ENCODE measurements at places on chromosomes 3 and 15. TPM values are rescaled to one million over a fixed set of nuclear protein-coding genes. Genes with fewer than 3 reads are reported as not detected.
A peak's percentile ranks its signal among the peaks of the same experiment; 100 is the strongest.

The DNAH12 gene
- total RNA-seq, result 11.2 TPM

DNA sequence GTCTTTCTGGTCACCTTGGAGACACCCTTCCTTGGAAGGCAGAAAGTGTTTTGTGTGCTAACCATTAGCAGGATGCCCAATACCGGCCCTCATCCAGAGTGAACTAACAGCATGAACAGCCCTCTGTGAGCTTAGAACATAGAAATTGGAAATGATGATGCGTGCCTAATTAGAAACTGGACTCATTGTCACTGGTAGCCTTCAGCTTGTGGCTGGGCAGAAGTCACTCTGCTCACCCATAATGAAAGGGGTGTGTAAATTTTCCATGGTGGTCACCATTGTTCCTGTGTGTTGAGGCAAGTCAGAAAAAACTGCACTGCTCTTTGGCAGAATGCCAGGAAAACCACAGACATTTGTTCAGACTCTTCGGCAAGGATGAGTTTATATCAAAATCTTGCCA, 74.7 kb upstream of the CNTN4 start:
- no peaks in the 10 kb centered on the region for H3K27me3 ChIP-seq
- no peaks in the 10 kb centered on the region for H3K4me1 ChIP-seq
- H3K36me3 ChIP-seq, result no peaks in the 10 kb centered on the region
- DNase-seq, result no peak
- H3K4me3 ChIP-seq, result no peak overlapping the region

DNA sequence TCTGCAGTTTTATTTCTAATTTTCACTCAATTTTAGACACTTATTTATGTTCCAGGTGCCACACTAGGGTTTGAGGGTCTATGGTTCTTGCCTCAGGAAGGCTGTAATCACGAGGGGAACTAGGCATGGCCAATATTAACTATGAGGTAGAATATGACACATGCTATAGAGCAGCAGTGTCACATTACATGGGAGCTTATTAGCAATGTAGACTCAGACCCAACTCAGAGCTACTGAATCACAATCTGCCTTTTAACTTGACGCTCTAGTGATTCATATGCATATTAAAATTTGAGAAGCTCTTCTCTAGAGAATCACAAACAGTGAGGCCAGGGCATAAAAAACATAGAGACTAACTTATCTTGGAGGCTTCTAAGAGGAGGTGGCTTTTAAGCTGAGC, 32.8 kb upstream of the MRPL3 start:
- H3K4me3 ChIP-seq, result no peak overlapping the region
- H3K4me1 ChIP-seq, result no peaks in the 10 kb centered on the region
- no peaks in the 10 kb centered on the region for H3K27me3 ChIP-seq

DNA sequence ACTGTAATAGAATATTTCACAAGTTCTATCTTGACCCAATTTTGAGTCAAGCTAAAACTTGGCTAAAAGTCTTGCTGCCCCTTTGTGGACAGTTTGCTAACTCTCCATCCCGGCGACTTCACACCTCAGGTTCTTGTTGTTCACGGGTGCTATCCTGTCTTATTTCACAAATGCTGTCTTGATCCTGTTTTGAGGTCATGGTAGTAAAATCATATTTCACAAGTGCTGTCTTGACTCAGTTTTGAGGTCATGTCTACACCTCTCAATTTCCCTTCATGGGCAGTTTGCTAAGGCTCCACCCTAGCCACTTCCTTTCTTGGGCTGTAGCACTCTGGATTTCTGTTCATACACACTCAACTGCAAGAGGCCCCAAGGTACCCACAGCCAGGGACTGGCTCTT, 45.0 kb upstream of the GK5 start:
- no peaks in the 10 kb centered on the region for H3K27me3 ChIP-seq
- no peak overlapping the region for H3K27ac ChIP-seq
- no peaks in the 10 kb centered on the region for H3K36me3 ChIP-seq

DNA sequence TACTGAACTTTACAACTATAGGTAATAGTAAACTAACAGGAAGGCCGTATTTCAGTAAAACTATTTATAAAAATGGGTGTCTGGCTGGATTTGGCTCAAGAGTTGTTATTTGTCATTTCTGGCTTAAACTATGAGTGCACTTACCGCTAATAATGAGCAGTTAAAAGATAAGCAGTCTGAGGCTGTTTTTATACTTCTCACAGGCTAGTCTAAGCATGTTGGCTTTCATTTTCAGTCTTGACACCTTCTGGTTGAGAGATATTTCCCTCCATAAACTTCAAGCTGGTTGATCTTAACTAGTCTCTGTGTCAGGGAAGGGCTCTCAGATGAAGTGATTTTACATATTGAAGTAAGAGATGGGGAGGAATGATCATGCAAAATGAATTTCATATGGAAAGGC, 96.1 kb downstream of the RSRC1 start:
- H3K27me3 ChIP-seq, result no peaks in the 10 kb centered on the region
- no peaks in the 10 kb centered on the region for H3K4me1 ChIP-seq
- no peak for DNase-seq

DNA sequence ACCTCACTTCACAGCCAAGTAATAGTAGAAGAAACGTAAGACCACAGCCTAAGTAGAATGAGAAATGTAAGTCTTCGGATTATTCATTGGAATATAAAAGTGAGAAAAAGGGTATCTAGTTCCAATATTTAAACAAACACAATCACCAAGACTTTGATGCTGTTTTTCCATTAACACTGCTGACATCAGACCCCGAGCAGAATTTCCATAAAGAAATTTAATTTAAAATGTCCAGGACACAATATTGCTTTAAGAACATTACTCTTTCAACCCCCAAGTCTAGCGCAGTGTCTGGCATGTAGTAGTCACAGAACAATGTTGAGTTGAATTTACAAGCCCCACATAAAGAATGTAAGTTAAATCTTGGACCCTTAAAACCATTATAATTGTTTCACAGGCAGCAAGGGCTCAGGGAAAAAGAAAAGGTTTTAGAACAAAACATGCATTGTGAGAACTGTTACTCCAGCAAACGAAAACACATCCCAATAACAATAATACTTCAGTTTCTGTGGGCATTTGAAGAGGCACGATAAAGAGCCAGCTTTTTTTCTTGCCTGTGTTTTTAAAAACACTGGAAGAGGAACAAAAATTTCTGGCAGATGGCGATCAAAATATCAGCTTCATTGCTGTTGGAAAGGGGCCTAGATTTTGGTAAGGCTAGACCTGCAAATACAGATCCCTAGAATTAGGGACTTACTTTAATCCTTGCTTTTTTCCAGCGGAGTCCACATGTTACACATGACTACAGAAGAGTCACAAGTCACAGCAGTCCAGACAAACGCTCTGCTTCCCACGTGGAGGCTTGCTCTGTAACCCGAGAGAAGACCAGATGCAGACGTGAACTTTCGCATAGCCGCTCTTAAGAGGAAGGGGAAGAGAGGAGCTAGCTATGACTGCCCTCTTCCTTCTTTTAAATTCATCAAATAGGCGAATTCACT, 77.9 kb upstream of the IGSF10 start:
- peak; percentile 50 for DNase-seq
- H3K27ac ChIP-seq, result peak overlapping the region; percentile 48
- peaks cover 16% of the 10 kb centered on the region for H3K4me1 ChIP-seq
- H3K27me3 ChIP-seq, result no peaks in the 10 kb centered on the region
- no peaks in the 10 kb centered on the region for H3K36me3 ChIP-seq

The THAP10 gene
- 2.4 TPM for total RNA-seq

DNA sequence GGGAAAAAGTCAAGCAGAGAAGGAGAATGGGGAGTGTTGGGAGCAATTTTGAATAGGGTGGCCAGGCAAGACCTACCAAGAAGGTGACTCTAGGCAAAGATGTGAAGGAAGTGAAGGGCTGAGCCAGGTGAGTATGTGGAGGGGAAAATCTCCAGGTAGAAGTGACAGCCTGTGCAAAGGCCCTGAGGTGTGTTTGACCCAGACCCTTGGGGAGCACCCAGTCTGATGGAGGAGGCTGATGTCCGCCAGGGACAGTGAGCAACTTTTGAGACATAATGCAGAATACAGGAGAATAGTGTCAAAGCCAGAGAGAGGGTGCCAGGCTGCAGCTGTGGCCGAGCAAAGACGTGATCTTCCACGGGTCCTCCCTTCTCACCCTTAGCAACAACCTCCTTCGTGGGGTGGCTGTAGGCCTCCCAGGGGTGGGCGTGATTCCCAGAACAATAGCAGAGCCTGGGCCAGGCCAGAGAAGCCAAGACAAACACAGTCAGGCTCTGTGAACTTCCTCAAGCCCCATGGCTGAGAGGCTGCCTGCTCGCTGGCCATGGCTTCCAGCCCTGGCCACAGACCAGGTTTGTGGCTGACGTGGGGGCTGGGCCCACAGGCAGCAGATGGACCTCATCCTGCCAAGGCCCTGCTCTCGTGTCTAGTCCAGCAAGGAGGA, 58.1 kb downstream of the SLC6A6 start:
- peak overlapping the region; percentile 33 for H3K27ac ChIP-seq
- no peaks in the 10 kb centered on the region for H3K27me3 ChIP-seq
- H3K36me3 ChIP-seq, result peaks cover 76% of the 10 kb centered on the region
- H3K4me3 ChIP-seq, result no peak overlapping the region

The NEO1 gene
- 37.8 TPM for total RNA-seq

The NPAP1 gene
- 0.12 TPM for total RNA-seq

The DYNLT2B gene
- 6.1 TPM for total RNA-seq

GRCh38 chr3:191350396-191351090, 20.2 kb upstream of the UTS2B start:
- H3K36me3 ChIP-seq, result no peaks in the 10 kb centered on the region
- H3K27ac ChIP-seq, result no peak overlapping the region
- H3K4me3 ChIP-seq, result no peak overlapping the region
- no peak for DNase-seq
- no peaks in the 10 kb centered on the region for H3K27me3 ChIP-seq
- H3K4me1 ChIP-seq, result peaks cover 6% of the 10 kb centered on the region

DNA sequence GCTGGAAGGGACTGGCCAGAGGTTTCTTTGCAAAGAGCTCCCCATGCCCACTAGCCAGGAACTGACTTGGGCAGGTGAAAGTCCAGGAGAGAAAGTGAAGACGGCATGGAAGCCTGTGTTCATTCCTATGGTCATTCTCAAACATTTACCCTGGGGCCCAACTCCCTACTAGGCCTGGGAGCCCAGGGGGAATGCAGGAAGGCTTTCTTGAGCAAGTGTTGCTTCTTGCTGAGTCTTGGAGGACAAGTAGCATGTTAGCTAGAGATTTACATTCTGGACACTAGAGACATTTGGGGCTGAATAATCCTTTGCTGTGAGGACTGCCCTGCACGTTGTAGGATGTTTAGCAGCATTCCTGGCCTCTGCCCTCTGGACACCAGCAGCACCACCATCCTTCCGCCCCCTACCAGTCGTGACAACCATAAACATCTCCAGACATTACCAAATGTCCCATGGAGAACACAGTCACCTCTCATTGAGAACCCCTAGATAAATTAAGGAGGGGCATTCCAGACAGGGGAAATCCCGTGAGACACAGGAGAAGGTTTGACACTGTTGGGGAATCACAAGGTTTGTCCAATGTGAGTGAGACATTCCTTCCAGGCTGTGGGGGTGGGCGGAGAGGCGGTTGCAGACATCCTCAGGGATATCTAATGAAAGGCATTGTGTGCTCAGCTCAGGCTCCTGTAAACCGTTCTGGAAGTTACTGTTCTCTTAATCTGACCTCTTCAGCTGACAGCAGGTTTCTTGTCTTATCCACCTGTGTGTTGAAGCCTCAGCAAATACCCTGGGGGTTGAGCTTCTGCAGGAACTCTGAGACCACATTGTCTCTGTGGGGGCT, 236.2 kb downstream of the TLE3 start:
- H3K27me3 ChIP-seq, result no peaks in the 10 kb centered on the region
- no peaks in the 10 kb centered on the region for H3K36me3 ChIP-seq
- no peak overlapping the region for H3K4me3 ChIP-seq

GRCh38 chr15:90638201-90638691, 78.9 kb upstream of the BLM start:
- H3K4me1 ChIP-seq, result no peaks in the 10 kb centered on the region
- H3K27me3 ChIP-seq, result no peaks in the 10 kb centered on the region

- peaks cover 62% of the 10 kb centered on the region for H3K4me1 ChIP-seq
- H3K27me3 ChIP-seq, result no peaks in the 10 kb centered on the region
- H3K27ac ChIP-seq, result no peak overlapping the region
- H3K36me3 ChIP-seq, result no peaks in the 10 kb centered on the region
Measured at GRCh38 chr15:85402195-85402881, 21.9 kb downstream of the AKAP13 start.

DNA sequence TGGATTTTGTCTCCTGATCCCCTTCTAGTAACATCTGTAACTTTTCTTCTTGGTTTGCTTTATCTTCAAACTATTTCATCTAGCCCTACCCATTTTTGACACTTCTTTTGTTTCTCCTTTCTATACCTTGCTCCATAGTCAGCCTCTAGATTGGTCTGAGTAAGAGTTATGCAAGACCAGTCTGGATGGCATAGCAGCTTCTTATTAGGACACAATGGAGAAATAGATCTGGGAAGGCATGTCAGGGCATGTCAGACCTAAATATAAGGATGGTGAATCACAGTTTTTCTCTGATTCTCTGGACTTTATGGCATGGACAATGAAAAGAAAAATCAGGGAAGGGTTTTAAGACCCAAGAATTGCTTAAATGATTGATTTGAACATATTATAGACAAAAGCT, 452.5 kb downstream of the RAP2B start:
- no peak overlapping the region for H3K27ac ChIP-seq
- H3K4me1 ChIP-seq, result no peaks in the 10 kb centered on the region
- no peak for DNase-seq
- H3K36me3 ChIP-seq, result no peaks in the 10 kb centered on the region
- no peak overlapping the region for H3K4me3 ChIP-seq
- H3K27me3 ChIP-seq, result no peaks in the 10 kb centered on the region

The SPATA12 gene
- total RNA-seq, result 0.15 TPM

DNA sequence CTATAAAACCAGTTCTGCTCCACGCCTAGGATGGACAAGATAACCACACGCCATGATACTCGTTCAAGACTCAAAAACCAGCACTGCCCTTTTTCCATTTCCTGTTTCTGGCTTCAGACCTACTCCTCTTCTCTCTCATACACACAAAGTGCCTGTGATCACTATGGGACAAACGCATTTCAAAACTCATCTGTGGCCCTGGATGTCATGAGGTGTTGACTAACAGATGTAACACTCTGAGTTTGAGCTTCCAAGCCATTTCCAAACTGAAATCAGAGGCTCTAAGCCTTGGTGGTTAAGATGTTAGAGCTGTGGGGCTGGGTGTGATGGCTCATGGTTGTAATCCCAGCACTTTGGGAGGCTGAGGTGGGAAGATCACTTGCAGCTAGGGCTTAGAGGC, 55.7 kb upstream of the LMOD3 start:
- H3K36me3 ChIP-seq, result peaks cover 92% of the 10 kb centered on the region
- no peak overlapping the region for H3K27ac ChIP-seq
- no peak overlapping the region for H3K4me3 ChIP-seq
- no peaks in the 10 kb centered on the region for H3K27me3 ChIP-seq
- no peak for DNase-seq

The MORC1 gene
- total RNA-seq, result not detected

DNA sequence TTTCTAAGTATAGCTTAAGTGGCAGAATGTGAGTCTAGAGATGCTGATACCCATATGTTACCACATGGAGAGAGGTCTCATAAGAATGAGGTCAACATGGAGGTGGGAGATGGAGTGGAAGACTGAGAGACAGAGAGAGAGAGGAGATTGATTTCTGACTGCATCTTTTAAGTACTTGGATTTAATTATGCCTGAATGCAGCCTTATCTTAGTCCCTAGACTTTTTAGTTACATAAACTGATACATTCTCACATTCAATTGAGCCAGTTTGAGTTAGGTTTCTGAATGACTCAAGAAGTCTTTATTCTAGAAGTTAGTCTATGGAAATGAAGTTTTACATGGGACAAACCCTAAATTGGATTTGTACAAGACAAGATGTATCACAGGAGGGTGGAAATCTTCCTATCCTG, 58.5 kb upstream of the TNFSF10 start:
- H3K36me3 ChIP-seq, result no peaks in the 10 kb centered on the region
- H3K4me3 ChIP-seq, result no peak overlapping the region
- H3K27me3 ChIP-seq, result no peaks in the 10 kb centered on the region
- H3K4me1 ChIP-seq, result peaks cover 56% of the 10 kb centered on the region

The DUOXA2 gene
- not detected for total RNA-seq

Data from lower lobe of right lung (tissue), 2 donors.